ENCODE measurements at places on chromosomes 2 and 18.

DNA sequence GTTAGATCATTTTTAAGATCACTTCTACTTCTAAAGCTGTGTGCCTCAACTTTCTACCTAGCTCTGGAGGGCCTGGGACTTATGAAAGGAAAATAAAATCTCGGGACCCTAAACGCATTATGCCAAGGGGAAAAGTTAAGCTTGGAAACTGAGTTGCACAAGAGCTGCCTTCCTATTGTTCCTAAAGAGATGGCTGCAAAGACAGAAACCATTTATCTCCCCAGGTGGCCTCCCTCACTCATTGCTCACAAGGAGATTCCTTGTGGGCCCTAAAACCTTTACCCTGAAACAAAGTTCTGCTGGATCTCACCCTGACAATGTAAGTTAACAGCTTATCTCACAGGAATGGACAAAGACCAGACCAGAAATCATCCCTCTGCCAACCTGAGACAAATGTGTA is 26.8 kb downstream of the TUBB6 start:
- no peak for DNase-seq

DNA sequence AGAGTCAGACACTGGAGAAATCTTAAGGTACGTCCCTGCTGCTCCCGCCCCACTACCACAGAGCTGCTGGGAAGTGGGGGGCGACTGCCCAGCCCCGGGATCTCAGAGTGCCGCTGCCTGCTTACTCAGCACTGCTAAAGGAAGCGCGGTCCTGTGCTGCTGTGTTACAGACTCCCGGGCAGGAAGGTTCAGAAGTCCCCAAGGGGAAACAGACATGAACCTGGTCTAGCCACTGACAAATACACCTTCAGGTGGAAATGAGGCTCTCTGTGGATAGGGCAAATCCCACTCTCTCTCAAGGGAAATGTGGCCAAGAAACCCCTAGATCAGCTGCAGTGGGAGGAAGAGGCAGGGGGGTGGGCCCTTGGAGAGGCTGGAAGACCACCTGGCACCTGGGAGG is 13.7 kb downstream of the MTERF4 start:
- no peak for DNase-seq

GRCh38 chr2:12047761-12048160 is 301.3 kb downstream of the LPIN1 start:
- DNase-seq: no peak

DNA sequence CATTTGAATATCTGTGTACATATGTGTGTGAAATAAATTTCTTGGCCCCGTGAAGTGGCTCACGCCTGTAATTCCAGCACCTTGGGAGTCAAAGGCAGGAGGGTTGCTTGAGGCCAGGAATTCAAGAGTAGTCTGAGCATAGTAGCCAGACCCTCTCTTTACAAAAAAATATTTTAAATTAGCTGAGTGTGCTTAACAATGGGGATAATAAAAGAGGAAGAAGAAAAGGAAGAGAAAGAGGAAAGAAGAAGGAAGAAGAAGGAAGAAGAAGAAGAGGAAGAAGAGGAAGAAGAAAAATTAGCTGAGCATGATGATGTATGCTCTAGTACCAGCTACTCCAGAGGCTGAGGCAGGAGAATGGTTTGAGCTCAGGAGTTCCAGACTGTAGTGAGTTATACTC is 52.1 kb upstream of the XPO1 start:
- DNase-seq: no peak

DNA sequence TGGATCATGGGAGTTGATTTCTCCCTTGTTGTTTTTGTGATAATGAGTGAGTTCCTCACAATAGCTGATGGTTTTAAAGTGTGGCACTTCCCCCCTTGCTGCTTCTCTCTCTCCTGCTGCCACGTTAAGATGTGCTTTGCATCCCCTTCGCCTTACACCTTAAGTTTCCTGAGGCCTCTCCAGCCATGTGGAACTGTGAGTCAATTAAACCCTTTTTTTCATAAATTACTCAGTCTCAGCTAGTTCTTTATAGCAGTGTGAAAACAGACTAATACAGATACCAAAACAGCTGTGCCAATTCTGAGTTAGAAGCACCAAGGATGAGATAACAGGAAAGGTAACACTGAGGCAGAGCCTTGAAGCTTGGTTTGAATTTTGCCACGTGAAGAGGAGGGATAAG is 44.7 kb downstream of the ITSN2 start:
- DNase-seq: no peak

GRCh38 chr2:196783431-196784094 is 15.9 kb downstream of the GTF3C3 start:
- DNase-seq: no peak

DNA sequence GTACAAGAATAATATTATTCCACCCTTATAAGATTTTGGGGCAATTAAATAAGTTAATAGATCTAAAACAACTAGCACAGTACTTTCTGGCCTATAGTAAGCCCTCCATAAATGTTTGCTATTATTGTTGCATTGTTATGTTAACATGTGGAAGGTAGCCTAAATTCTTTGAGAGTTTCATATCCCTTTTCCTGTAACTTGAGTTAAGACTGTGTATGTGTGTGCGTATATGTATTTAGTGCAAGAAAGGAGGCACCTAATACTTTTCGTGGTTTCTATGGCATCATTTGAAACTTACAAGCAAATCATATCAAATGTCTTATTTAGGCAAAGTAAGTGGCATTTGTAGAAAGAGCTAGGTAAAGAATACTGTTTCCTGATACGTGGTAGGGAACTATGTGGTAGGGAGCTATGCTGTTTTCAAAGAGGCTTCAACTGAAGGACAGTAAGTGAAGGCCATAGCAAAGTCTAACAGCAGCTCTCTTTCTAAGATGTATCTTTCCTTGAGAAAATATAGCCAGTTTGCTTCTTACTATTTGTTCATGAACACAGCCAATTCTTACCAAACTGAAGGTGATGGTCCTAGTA is 36.8 kb upstream of the C2orf74 start:
- no peak for DNase-seq

- DNase-seq: no peak
Observed at GRCh38 chr2:235087832-235088495, 136.1 kb downstream of the SH3BP4 start.

GRCh38 chr2:98471402-98472131 is 26.9 kb downstream of the INPP4A start:
- no peak for DNase-seq

GRCh38 chr2:43874776-43875451 is 36.1 kb downstream of the ABCG8 start:
- DNase-seq: no peak

GRCh38 chr2:29871541-29871940 is 49.8 kb downstream of the ALK start:
- DNase-seq: no peak

DNA sequence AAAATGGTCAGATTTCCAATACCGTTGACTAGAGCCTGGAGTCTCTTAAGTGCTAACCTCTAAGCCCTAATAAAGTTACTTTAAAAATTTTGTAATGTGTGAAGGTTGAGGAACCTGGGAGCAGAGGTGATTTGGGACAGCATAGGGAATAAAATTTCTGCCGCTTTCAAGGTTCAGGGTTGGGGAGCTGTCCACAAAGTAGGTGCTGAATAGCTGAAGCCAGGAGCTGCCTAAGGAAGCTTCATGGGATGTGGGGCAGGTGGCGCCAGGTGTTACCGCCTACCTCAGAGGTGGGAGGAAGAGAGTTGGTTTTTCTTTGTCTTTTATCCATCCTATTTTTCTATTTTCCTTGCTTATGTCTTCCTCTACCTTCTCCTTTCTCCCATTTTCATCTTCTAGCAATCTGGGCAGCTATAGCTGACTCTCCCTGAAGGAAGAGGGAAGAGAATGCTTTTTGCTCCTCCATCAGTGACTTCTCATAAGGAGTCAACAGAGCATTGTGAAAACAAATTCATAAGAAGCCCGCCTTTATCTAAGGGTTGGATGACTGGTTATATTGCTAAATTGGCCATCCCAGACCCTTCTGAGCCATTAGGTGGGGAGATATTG is 178.7 kb downstream of the CLIP4 start:
- peak; percentile 48 for DNase-seq
